Activated T-cell treated with anti-CD3 and anti-CD28 coated beads, Interleukin-2, amount 50 U/mL, for 4 hours (primary cell): ENCODE measurements at places on chromosomes 1 and 21. TPM values are rescaled to one million over a fixed set of nuclear protein-coding genes. Genes with fewer than 3 reads are reported as not detected.

The KIAA0040 gene
- total RNA-seq = 17.0 TPM

The GIPC2 gene
- not detected for total RNA-seq

The OLFML2B gene
- total RNA-seq = 1.5 TPM

The NASP gene
- total RNA-seq = 268 TPM

The AMPD1 gene
- total RNA-seq = not detected

The C1QTNF12 gene
- 2.2 TPM for total RNA-seq

The CD34 gene
- total RNA-seq = 0.20 TPM

The HPCA gene
- not detected for total RNA-seq

The DDX20 gene
- 24.1 TPM for total RNA-seq

The S1PR1 gene
- 97.7 TPM for total RNA-seq

The LRRC52 gene
- not detected for total RNA-seq

The ASH1L gene
- 23.9 TPM for total RNA-seq

The GJA4 gene
- 0.51 TPM for total RNA-seq

The AKNAD1 gene
- not detected for total RNA-seq
